ENCODE measurements at places on chromosomes 7 and 10.

GRCh38 chr7:115178835-115179234, 256.9 kb downstream of the MDFIC start:
- DNase-seq: no peak

DNA sequence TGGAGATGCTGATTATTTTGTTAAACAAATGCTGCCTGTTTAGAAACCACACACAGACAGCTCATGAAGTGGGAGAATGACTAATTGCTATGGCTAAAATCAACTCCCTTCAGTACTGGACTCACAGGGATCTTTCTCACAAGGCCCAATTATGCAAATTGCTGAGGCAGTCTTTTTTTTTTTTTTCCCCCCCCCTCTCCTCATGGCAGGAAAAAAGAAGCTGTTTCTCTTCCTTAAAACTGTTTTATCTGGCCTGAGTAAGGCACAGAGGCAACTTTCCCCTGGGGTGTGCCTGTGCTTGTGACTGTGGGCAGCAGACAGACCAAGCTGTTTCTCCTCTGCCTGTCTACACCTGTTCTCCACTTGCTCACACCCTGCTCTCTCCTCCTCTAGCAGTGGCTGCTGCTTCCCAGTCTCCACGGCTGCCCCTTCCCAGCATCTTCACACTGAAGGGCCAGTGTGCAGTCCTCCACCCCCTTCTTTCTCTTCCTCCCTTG, 65.4 kb upstream of the STEAP1B start:
- DNase-seq: no peak

- DNase-seq: peak; percentile 8
These were observed 180.6 kb downstream of the DOCK4 start for GRCh38 chr7:112025556-112025955.

GRCh38 chr7:65001291-65001814, 5.1 kb downstream of the ERV3-1 start:
- no peak for DNase-seq

GRCh38 chr7:44077061-44077460, 5.3 kb downstream of the POLM start:
- DNase-seq: no peak

DNA sequence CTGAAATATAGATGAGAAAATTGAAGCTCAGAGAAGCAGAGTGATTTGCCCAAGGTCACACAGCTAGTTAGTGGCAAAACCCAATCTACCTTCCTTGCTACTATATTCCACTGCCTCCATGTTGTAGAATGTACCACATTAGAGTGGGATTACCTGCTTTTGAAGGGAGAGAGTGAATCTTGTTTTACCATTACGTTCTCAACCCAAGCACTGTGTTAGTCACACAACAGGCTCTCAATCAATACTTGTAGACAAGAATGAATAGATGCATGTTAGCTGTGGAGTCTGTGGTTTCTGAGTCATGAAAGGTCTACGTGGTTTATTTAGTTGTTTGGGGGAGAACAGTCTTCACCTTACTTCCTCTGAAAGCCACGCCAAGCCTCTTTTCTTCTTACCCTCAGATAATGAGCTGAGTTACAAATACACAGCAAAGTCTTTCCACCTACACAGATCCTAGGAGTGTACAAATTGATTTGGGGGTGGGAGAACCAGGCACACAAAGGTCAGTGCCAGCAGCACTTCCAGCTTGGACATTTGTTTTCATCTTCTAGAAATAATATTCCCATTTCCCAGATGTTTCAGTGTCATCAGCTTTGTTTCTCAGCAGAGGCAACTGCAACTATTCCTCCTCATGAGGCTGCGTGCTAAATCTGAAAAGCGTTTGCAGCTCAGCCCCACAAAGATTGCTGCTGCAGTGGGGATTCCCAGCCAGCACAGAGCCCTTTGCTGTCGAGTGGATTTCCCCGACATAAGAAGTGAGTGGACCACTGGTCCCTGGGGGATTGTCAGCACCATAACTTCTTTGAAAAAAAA, 71.5 kb upstream of the ADO start:
- no peak for DNase-seq

DNA sequence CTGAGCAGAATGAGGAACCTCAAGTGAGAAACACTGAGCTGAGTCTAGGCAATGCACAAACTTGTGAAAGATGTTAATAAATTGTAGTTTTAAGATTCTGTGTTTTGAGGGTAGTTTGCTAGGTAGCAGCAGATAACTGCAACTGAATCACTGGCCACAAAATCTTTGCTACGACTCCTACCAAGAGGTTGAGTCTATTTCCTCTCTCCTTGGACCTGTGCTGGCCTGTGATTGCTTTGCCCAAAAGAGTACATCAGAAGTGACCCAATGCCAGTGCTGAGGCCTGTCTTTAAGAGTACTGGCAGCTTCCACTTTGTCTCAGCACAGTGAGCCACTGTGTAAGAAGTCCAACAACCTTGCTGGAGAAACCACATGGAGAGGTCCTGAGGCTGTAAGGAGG, 11.9 kb upstream of the TSPAN13 start:
- no peak for DNase-seq

- no peak for DNase-seq
These were observed 555.0 kb downstream of the TNS3 start for GRCh38 chr7:47026780-47027361.

DNA sequence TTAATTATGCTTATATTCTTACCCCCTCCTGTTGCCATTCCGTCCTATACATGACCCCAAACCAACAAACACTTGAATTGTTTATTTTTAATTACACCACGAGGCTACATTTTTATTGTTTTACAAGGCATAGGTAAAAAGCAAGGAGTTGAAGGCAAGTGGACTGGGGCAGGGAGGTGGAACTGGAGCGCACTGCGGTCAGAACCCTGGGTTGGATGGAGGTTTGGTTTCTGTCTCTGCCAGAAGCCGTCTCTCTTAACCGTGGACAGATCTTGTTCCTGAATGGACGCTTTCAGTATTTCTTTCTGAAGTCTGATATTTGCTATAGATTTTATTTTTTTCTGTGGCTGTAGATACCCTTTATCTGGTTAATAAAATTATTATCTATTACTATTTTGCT, 19.9 kb upstream of the IGFBP3 start:
- DNase-seq: no peak

GRCh38 chr7:105756367-105756766, 120.0 kb downstream of the ATXN7L1 start:
- DNase-seq: no peak

- DNase-seq: no peak
These were observed 33.0 kb downstream of the RAMP3 start for GRCh38 chr7:45190406-45191165.

DNA sequence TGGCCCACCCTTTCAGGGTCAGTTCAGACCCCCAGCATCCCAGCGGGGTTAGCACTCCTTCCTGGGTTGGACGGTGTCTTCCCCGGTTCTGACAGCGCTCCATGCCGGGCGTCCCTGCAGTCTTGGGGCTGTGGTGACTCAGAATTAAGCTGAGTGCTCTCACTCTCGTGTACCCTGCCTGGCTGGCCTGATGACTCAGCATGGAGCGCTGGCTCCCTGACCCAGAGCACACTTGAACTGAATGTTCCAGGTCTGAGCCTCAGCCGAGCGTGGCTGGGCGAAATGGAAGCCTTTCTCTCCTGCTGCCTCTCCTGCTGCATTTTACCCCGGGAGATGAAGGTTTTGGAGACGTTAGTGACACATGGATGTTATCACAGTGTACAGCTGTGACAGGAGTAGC, 7.1 kb downstream of the BAG3 start:
- peak; percentile 35 for DNase-seq

DNA sequence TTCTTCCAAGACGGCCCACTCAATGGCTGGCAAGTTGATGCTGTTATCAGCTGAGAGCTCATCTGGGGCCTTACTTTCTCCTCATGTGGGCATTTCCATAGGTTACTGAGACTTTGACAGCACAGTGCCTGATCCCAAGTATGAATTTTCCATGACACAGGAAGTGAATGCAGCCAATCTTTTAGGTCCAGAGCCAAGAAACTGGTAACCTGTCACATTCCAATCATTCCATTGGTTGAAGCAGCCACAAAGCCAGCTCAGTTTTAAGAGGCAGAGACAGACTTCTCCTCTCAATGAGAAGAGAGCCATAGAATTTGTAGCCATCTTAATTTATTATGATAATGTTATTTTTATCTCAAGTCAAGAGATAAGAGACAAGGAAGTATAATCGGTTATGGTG, 775.5 kb downstream of the CNTNAP2 start:
- no peak for DNase-seq

DNA sequence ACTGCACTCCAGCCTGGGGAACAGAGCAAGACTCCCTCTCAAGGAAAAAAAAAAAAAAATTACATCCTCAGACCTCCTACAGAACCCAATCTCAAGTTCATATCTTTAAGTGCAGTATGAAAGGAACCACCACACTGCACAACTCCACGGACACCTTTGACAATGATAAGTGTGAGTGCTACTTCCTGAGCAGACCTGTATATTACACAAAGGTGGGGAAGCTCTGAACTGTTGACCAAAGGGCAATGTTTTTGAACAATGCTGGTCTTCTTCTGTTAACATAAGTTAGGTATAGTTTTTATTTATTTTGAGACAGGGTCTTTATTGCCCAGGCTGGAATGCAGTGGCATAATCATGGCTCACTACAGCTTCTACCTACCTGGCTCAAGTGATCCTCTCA, 54.1 kb upstream of the RNF148 start:
- DNase-seq: no peak

- DNase-seq: no peak
These were observed 76.0 kb upstream of the NKX6-2 start for GRCh38 chr10:132861884-132862461.

- no peak for DNase-seq
These were observed 77.3 kb upstream of the AKR1E2 start for GRCh38 chr10:4748491-4749270.

GRCh38 chr7:56115852-56116538, at the start of gene NUPR2:
Gene NUPR2 (minus strand): TSS chr7:56116417. CDS start chr7:56116314, 103 bp downstream.
- DNase-seq: no peak

- no peak for DNase-seq
These were observed 4.4 kb downstream of the ZNF655 start for GRCh38 chr7:99562832-99563231.

GRCh38 chr10:112510384-112510783, 63.4 kb downstream of the VTI1A start:
- no peak for DNase-seq

DNA sequence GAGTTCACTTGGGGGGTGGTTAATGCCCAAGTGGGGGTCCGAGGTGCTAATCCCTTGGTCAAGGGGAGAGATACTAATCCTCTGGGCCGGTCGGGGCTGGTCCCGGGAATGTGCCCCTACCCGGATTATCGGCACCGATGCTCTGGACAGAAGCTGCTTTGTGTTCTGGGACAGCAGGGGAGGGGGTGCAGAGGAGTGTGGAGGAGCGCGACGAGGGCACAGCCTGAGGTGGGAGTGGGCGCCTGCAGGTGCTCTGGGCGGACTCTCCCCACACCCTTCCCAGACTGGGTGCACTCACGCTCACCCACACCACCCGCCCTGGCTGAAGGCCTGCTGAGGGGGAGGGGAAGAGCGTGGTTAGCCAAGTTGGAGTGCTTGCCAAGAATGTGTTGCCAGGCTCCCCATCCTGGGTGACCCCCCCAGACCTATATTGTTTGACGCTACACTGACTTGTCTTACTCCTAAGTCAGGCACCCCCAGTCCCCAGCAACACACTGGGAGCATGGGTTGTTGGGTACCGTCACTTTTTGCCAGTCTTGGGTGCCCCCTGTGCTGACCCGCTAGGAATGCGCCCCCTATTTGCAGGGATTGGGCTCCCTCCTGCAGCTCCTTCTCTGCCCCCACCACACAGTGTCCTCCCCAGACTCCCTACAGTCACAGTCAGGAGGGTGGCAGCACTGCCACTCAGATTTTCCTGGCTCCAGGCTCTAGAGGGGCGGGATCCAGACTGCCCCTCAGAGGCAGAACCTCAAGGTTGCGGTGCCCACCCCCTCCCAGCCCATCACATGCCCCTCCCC, 1.2 kb downstream of the SLC4A2 start:
- no peak for DNase-seq

DNA sequence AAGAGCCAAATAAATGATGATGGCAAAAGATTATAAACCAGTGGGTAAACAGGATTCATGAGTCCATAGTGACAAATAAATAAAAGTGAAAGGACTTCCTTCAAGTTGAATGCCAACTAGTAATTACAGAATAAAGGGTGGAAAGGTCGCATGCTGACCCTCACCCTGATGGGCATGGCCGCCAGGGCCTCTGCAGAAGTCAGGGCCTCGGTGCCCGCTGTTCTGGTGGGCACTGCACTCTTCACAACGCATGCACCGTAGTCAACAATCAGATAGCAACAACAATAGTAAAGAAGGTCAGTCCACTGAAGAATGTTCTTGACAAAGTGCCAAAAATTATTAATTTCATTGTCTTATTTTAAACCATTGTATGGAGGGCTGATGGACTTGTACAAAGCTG, 123.2 kb upstream of the LANCL2 start:
- DNase-seq: no peak

- DNase-seq: no peak
These were observed 2.2 kb downstream of the STRIP2 start for GRCh38 chr7:129436335-129436923.

DNA sequence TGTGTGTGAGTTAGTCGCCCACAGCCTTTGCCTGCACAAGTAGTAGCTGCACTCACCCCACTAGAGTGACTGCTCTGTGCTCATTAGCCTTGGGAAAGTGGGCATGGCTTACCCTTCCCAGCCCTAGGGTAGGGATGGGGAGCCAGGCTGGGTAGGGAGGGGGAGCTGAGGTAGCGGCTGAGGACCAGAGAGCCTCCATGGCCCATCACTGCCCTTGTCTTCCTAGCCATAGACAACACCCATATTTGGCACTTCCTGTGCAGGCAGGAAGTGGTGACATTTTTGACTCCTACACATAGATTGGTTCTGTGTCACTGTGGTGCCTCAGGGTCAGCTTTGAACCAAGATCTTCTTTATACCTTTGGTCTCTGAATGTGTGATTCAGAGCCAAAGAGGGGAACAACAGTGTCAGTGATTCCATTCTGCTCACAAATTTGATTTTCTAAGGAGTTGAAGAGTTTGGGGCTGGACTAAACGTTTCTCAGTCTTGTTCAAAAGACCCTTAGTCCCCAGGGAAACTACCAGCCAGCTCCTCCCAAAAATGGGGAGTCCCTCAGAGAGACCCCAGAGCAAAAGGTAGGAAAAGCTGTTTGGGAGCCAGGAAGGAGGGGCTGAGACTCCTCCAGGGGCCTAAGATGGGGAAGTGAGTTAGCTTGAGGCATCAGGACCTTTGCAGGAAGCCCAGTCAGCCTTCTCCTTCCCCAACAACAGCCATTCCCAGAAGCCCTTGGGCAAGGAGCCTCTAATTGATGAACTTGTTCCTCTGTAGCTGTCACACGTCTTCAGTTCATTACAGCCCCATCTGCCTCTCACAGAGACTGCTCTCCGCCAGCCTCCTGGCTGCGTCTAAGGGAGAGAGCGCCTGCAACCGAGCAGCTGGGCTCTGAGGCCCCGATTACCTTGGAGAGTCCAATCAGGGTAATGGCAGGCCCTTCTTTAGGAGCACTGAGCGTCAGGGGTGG, 135.0 kb downstream of the CDH23 start:
- DNase-seq: no peak

- DNase-seq: peak; percentile 19
These were observed 531.1 kb upstream of the STEAP1 start for GRCh38 chr7:89623018-89623672.

GRCh38 chr7:94630855-94631254, 25.1 kb downstream of the SGCE start:
- no peak for DNase-seq

All from dermis microvascular lymphatic vessel endothelial cell (primary cell).